ENCODE measurements at places on chromosomes 13 and 19.
A peak's percentile ranks its signal among the peaks of the same experiment; 100 is the strongest.

GRCh38 chr13:98344392-98344791 lies 167.3 kb upstream of the RNF113B start:
- DNase-seq: no peak

DNA sequence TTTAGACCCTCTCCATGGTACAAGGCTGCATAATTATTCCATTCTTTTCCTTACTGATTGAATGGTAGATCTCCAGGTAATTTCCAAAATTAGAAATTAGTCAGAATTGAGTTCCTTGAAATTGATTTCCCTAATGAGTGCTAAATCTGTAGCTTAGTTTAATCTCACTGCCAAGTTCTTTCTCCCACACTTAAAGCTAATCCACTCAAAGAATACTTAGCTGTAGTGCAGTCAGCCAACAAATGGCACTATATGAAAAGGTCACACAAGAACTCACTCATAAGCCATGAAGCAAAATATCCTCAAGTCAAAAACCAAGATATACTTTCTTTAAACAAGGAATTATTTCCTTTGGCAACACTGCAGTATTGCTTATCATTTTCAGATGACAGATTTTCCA lies 62.0 kb downstream of the XPO4 start:
- no peak for DNase-seq

GRCh38 chr19:17105556-17105955 lies 30.0 kb downstream of the MYO9B start:
- no peak for DNase-seq

DNA sequence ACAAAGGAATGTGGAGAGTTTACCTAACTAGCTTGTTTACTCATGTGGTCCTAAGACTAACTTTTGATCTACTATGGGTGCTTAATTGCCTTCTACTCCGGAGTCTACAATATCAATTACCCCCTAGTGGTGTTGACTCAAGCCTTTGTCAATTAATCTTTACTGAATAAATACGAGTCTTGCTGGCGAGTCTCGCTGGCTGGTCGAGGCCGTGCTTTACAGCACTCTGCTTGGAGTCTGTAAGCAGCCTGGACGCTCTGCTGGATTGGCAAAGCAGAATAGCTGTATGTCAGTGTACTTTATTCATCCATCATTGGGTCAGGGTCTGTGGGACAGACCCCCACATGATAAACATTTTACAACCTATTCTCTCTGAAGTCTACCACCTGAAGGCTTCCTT lies 9.9 kb upstream of the SPART start:
- no peak for DNase-seq

GRCh38 chr13:78256484-78256883 lies 337.9 kb upstream of the EDNRB start:
- no peak for DNase-seq

DNA sequence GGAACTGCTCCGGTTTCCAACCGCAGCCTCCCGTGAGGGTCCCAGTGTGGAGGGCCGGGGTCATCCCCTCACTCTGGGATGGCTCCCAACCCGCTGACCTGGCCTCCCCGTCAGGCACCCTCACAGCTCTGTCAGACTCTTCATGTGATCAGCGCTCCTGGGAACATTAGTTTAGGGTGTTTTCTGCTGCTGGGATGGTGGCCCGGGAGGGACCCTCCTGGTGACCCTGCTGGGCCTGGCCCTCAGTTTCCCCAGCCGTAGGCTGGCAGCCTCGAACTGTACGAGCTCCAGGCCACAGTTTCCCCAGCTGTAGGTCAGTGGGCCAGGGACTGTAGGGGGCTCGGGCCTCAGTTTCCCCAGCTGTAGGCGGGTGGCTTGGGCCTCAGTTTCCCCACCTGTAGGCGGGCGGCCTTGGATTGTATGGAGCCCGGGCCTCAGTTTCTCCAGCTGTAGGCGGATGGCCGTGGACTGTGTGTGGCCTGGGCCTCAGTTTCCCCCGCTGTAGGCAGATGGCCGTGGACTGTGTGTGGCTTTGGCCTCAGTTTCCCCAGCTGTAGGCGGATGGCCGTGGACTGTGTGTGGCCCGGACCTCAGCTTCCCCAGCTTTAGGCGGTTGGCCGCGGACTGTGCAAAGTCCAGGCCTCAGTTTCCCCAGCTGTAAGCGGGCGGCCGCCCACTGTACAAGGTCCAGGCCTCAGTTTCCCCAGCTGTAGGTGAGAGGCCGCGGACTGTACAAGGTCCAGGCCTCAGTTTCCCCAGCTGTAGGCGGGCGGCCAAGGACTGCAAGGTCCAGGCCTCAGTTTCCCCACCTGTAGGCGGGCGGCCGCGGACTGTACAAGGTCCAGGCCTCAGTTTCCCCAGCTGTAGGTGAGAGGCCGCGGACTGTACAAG lies 1.3 kb upstream of the PTBP1 start:
- DNase-seq: no peak

DNA sequence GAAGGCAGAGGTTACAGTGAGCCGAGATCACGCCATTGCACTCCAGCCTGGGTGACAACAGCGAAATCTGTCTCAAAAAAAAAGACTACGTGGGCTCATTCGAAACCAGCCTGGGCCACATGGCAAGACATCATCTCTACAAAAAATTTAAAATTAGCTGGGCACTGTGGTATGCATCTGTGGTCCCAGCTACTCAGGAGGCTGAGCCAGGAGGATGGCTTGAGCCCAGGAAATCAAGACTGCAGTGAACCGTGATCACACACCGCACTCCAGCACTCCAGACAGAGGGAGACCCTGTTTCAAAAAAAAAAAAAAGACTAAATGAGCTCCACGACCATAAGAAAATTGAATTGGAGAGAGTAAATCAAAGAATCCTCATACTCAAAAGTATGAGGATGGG lies 53.1 kb downstream of the SLC7A1 start:
- no peak for DNase-seq

DNA sequence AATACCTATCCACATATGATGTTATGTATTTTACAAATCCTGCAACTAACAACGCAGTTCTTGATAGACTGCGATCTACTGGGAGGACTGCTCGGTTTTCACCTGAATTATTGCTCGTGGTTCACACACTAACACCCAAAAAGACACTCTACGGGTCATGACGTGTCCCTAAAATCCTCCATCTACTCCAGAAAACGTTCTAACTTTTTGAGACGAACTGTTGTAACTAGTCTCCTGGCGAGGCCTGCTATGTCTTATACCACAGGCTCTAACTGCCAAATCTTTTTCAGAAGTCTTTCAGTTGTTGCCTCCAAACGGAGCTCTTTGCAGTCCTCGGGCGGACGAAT lies 108.2 kb downstream of the KCNRG start:
- DNase-seq: no peak

GRCh38 chr13:43307921-43308433 lies 284.6 kb downstream of the DNAJC15 start:
- peak; percentile 93 for DNase-seq

GRCh38 chr13:31950111-31950815 lies 81.3 kb upstream of the FRY start:
- no peak for DNase-seq
